ENCODE measurements at places on chromosomes 3 and 15.

DNA sequence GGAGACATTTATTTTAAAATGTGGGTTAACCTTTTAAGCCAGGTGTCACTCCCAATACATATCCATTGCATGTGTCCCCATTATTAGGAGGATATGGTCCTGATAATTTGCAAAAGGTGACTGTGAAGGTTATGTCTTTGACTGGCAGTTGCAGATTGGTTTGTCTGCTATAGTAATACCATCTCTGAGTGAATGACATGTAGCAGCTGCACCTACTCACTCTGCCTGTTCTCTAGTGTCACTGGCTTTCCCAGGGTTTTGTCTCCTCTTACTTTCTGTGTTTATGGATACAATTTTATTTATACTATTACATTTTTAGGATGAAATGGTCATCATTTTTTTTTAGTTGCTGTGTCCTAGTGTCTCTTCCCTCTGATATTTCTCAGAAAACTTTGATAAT is 393.2 kb downstream of the C3orf38 start:
- no peak for DNase-seq

GRCh38 chr3:53828581-53828980 is 17.6 kb downstream of the CHDH start:
- no peak for DNase-seq

GRCh38 chr15:77226652-77227051 is 155.7 kb upstream of the TSPAN3 start:
- DNase-seq = no peak

- DNase-seq = no peak
Measured at GRCh38 chr15:80093854-80094418, 34.5 kb downstream of the ZFAND6 start.

DNA sequence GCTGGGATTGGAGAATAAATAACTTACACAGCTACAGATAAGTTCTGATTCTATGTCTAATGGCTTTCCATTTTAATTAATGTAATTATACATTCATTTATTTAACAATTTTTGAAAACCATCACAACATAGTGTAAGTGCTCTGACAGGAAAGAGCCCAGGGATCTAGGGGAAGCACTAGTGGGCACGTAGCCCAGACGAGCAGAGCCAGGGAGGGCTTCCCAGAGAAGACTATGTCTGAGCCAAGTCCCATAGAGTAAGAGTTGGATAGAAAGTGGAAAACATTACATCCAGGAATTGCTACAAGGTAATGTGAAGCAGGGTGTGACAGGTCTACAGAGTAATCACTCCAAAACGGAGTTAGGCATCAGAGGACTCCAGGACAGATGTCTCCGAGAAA is 2.9 kb upstream of the HGD start:
- no peak for DNase-seq

DNA sequence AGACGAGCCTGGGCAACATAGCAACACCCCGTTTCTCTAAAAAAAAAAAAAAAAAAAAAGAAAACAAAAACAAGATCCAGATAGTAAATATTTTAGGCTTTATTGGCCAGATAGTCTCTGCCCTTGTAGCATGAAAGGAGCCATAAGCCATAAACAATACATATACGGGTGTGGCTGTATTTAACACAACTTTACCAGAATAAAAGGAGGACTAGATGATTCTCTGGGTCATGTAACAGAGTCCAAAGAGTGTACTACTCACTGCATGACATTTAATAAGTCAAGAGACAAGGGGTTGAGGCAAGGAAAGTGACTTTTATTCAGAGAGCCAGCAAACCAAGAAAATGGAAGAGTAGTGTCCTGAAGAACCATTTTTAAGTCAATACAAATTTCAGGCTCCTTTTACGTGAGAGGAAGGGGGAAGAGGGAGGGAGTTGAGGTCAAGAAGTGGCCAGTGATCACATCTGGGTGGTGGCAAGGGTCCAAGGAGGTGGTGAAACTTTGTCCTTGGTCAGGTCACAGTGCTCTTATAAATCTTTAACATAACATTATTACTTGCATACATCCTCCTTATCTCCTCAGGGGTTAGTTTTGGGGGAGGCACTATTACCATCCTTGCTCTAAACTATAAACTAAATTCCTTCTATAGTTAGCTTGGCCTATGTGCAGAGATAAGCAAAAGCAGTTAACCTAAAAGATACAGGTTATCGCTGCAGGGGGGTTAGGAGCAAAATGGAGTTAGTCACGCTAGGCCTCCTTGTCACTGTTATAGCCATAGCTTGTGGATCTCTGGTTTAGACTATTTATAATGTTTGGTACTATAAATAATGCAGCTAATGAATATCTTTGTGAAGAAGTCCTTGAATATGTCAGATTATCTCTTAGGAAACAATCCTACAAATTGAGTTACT is 46.1 kb downstream of the METTL6 start:
- no peak for DNase-seq

- no peak for DNase-seq
Measured at GRCh38 chr3:189099505-189100290, 72.1 kb upstream of the TPRG1 start.

GRCh38 chr15:85094685-85095084 is 113.0 kb downstream of the PDE8A start:
- DNase-seq = no peak

DNA sequence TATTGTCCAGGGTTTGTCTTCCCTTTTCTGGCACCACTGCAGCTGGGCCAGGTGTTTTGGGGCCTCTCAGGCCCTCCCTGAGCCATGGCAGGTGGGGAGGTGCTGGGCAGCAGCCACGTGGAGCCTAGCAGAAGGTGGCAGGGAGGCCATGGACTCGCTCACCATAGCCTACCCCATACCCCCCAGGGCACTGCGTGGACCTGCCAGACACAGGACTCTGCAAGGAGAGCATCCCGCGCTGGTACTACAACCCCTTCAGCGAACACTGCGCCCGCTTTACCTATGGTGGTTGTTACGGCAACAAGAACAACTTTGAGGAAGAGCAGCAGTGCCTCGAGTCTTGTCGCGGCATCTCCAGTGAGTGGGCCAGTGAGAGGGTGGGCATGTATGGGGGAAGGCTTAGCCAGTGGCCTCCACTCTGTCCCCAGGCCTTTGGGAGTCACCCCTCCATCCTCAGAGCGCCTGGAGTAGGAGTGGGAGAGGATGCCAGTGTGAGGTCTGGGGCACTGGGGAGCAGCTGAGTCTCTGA is 11.9 kb downstream of the SPINT1 start:
- no peak for DNase-seq

GRCh38 chr3:114350271-114350670 is 56.4 kb downstream of the TIGIT start:
- DNase-seq = no peak

- no peak for DNase-seq
Measured at GRCh38 chr3:73592154-73593144, 32.3 kb downstream of the PDZRN3 start.

DNA sequence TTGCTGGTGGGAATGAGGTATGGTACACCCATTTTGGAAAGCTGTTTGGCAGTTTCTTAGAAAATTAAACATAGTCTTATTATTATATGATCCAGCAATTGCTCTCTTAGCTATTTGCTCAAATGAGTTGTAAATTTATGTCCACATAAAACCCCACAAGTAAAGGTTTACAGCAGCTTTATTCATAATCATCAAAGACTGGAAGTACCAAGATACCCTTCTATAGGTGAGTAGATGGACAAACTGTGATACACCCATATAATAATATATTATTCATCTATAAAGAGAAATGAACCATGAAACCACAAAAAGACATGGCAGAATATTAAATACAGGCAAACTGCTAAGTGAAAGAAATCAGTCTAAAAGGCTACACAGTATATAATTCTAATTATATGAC is 344.7 kb upstream of the CDIN1 start:
- DNase-seq = no peak

DNA sequence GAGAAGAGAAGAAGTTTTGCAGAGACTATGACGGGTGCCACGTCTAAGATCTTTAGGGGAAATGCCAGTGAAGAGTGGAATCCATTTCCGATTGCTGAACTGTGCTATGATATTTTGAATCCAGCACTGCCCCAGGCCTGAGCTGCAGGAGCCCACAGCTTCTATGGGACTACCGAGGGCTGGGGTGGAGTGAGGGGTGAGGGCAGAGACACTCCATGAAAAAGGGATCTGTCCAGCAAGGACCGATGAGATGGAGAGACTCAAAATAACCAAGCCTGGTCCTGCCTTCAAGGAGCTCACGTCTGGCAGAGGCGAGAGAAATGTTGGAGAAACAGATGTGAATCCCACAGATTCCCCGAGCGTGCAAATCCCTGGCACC is 79.8 kb upstream of the MEF2A start:
- no peak for DNase-seq

DNA sequence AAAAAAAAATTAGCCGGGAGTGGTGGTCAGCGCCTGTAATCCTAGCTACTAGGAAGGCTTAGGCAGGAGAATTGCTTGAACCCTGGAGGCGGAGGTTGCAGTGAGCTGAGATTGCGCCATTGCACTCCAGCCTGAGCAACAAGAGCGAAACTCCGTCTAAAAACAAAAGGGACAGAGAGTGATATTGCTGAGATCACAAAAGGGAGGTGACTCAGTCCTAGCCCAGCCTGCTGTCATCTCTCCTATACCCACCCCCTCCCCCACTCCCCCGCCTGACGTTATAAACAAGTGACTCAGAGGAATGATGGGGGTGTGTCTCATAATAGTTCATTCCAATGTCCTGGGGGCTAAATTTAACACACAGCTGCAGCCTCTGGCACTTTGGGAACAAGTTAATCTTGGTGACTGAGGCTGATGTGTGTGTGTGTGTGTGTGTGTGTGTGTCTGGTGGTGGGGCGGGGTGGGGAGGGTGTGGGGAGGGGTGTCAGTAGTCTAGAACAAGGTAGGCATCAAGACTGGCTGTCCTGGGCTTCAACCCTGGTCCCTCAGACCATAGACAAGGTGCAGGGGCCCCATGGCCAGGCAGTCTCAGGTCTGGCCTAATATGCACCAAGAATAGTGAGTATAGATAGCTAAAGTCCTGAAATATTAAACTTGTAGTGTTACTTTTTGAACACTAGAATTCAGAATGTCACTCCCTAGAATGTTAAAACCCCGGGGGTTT is 1.3 kb upstream of the KLHL40 start:
- no peak for DNase-seq

GRCh38 chr3:29168081-29168480 is 112.8 kb upstream of the RBMS3 start:
- no peak for DNase-seq

Measured in central memory CD4-positive, alpha-beta T cell (primary cell).